Smooth muscle cell of the pulmonary artery (primary cell): ENCODE measurements at places on chromosomes 4 and X. TPM values are rescaled to one million over a fixed set of nuclear protein-coding genes. Genes with fewer than 3 reads are reported as not detected.

The PPP2R2C gene
- under 0.01 and 0.07 TPM in 2 replicates for total RNA-seq

The REELD1 gene
- total RNA-seq = not detected in 2 replicates

The CXorf51B gene
- not detected in 2 replicates for total RNA-seq

The SPATA4 gene
- total RNA-seq = 0.23 and 0.46 TPM in 2 replicates

The FANCB gene
- 3.3 and 4.8 TPM in 2 replicates for total RNA-seq

The NIPAL1 gene
- 0.46 and 2.0 TPM in 2 replicates for total RNA-seq

The PCDH19 gene
- 0.03 and 0.07 TPM in 2 replicates for total RNA-seq

The SLBP gene
- 43.1 and 48.8 TPM in 2 replicates for total RNA-seq

The MAGEA11 gene
- not detected in 2 replicates for total RNA-seq

The ZMAT1 gene
- total RNA-seq = 0.98 and 1.1 TPM in 2 replicates

The GPR101 gene
- not detected in 2 replicates for total RNA-seq

The CSAG3 gene
- total RNA-seq = not detected in 2 replicates

The BTK gene
- not detected in 2 replicates for total RNA-seq

The MND1 gene
- 0.79 and 1.7 TPM in 2 replicates for total RNA-seq

The UCHL1 gene
- 213 and 291 TPM in 2 replicates for total RNA-seq

The MEPE gene
- total RNA-seq = not detected in 2 replicates

The RAP1GDS1 gene
- total RNA-seq = 62.9 and 86.8 TPM in 2 replicates

The TMPRSS11E gene
- total RNA-seq = not detected in 2 replicates

The C4orf51 gene
- total RNA-seq = not detected in 2 replicates

The CDS1 gene
- total RNA-seq = 0.10 and 0.26 TPM in 2 replicates

The SLC9B1 gene
- 0.76 and 2.0 TPM in 2 replicates for total RNA-seq

The PITX2 gene
- 0.10 and 0.33 TPM in 2 replicates for total RNA-seq

The IL13RA1 gene
- total RNA-seq = 68.8 and 74.0 TPM in 2 replicates

The TBC1D8B gene
- total RNA-seq = 24.2 and 32.2 TPM in 2 replicates

The PHEX gene
- total RNA-seq = 0.46 and 1.4 TPM in 2 replicates

The TMEM31 gene
- not detected in 2 replicates for total RNA-seq

The GPRIN3 gene
- 0.03 and 0.65 TPM in 2 replicates for total RNA-seq

The PLAC8 gene
- not detected in 2 replicates for total RNA-seq

The SASH3 gene
- not detected in 2 replicates for total RNA-seq

The STATH gene
- not detected in 2 replicates for total RNA-seq

The GLRA3 gene
- total RNA-seq = not detected in 2 replicates

The NPY2R gene
- total RNA-seq = 0.76 and 27.4 TPM in 2 replicates

The GPAT3 gene
- total RNA-seq = 0.72 and 14.1 TPM in 2 replicates

The AGA gene
- total RNA-seq = 40.5 and 64.3 TPM in 2 replicates

The GSX2 gene
- total RNA-seq = not detected in 2 replicates

The MAGEB17 gene
- total RNA-seq = not detected in 2 replicates

The HERC5 gene
- 1.7 and 1.8 TPM in 2 replicates for total RNA-seq

The PASD1 gene
- total RNA-seq = not detected in 2 replicates

The DCAF12L2 gene
- 0.07 and 0.13 TPM in 2 replicates for total RNA-seq

The DIAPH2 gene
- 18.2 and 22.8 TPM in 2 replicates for total RNA-seq

The STK32B gene
- 0.69 and 3.2 TPM in 2 replicates for total RNA-seq
